ENCODE measurements at places on chromosomes 11 and 22. TPM values are rescaled to one million over a fixed set of nuclear protein-coding genes. Genes with fewer than 3 reads are reported as not detected.
A peak's percentile ranks its signal among the peaks of the same experiment; 100 is the strongest.

GRCh38 chr11:47991266-47991830 is 11.0 kb downstream of the PTPRJ start:
- peak; percentile 52 for DNase-seq

- no peak for DNase-seq
Observed at GRCh38 chr22:40638261-40638660, 1.7 kb upstream of the MRTFA start.

The OR56A1 gene
- total RNA-seq, result 0.14 TPM

- peak; percentile 59 for DNase-seq
Observed at GRCh38 chr11:3126207-3126865, 38.8 kb downstream of the OSBPL5 start.

GRCh38 chr22:30841273-30841672 is 127.3 kb downstream of the MORC2 start:
- DNase-seq, result peak; percentile 39

DNA sequence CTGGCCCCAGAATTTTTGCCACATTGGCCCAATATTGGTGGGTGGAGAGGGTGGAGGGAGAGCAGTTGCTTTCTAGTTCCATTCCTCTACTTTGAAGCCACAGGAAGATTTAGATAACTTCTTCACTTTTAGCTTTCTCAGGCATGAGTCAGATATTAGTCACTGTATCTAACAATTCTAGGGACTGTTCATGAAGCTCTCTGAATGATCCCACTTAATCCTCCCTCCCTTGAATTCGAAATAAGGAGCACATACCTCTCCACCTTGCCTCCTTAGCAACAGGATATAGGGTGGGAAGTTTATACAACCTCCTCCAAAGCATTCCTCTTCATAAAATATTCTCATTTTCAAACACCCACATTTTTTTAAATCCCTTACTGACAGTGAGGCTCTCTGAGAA is 13.5 kb downstream of the FSHB start:
- no peak for DNase-seq

GRCh38 chr22:29109822-29110221 is 37.0 kb downstream of the KREMEN1 start:
- no peak for DNase-seq

- DNase-seq, result peak; percentile 41
Observed at GRCh38 chr11:126115127-126115495, 52.4 kb upstream of the CDON start.

The CASP12 gene
- total RNA-seq, result 5.9 TPM

DNA sequence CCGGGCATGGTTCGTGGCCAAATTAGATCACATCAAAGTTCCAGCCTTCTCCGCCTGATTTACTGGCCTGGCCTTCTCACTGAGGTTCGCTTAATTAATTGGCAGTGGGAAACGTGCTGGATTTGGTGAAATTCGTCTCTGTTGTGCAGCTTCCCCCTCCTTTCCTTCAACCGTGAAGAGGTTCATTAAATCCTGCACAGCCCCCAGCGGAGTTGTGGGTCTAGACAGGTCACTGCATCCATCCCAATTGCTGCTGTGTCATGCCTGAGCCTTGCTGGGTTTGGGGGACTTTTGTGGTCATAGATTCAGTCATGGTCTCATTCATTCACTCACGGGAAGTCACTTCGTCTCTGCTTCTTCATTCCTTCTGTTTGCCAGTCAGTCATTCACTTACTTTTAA is 90.0 kb downstream of the INSC start:
- DNase-seq, result no peak

The TLCD5 gene
- total RNA-seq, result 8.5 TPM

DNA sequence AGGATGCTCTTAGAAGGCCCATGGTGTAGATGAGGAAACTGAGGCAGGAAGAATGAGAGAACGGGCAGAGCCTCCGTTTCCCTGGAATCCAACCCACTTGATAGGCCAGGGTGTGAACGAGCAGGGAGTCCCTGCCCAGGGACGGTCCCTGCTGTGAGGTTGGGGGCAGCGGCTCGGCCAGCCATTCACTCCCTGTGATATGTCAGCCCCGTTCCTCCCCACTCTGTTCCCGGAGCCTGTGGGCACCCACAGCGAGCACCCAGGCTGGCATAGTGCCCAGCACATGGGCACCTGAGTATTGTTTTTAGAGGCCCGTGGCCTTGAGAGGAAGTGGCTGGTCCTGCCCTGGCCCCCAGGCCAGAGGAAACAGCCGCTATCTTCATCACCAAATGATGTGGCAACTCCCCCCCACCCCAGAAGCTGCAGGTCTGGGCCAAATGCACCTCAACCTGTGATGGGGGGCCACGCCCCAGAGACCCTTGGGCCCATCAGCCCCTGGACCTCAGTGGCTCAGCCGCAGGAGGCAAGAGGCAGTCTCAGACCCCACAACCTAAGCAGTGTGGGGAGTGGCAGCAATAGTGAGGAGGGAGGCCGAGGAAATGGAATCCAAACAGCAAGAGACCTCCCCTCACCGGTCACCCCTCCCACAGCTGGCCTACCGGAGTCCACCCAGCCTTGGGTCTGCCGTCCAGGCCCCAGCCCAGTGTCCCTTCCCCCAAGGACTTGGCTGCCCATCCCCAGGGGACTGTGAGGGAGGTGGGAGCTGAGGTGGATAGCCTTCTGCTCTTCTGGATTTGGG is 2.1 kb downstream of the ALDH3B1 start:
- no peak for DNase-seq

GRCh38 chr11:130947889-130948288 is 31.6 kb upstream of the SNX19 start:
- DNase-seq, result no peak

- no peak for DNase-seq
Observed at GRCh38 chr22:41848468-41848867, 15.6 kb downstream of the SREBF2 start.

- DNase-seq, result no peak
Observed at GRCh38 chr11:4164884-4165590, 70.4 kb downstream of the RRM1 start.

The DBX1 gene
- not detected for total RNA-seq

The ZNF202 gene
- 10.2 TPM for total RNA-seq

DNA sequence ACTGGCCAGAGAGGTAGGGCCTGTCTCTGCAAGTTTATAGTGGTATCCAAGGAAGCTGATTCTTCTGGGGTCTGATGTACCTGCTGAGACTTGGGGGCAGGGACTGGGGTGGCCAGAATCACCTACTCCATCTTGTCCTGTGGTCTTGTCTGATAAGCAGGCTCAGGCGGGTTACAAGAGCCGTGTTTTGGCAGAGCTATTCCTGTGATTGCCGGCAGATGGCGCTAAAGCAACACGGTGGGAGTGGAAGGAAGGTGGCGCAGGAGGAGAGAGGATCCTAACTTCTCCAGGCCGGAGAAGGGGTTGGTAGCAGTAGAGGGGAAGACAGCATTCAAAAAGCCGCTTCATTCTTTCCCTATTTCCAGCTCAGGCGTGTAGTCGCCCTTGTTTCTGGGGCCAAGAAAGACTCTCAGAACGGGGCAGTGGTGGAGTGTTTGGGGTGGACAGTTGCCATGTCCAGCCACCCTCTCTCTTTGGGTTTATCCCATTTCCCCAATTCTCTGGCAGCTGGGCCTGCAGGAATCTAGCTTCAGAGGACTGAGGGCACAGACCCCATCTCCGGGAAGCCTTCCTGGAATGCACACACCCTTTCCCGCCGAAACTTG is 15.1 kb downstream of the CHRM1 start:
- peak; percentile 91 for DNase-seq

DNA sequence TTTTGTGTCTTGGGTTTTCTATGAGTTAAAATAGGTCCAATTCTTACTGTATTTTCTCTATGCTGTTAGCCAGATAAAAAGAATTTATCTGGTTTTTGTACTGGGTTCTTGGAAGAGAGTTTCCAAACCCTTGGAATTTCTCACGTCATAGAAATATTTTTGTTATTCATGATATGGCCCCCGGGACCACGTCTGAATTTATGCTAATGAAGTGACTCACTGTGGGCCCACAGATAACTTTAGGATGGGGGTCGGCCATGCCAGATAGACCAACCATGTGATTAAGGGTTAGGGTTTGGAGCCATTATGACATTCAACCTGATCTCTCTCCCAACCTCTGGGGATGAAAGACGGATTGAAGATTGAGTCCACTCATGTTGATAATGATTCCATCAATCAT is 35.6 kb upstream of the DDI1 start:
- no peak for DNase-seq

Data from dermis blood vessel endothelial cell (primary cell).